Stimulated activated naive CD4-positive, alpha-beta T cell treated with Interleukin-2 at 50 U/mL for 16 hours (primary cell): ENCODE measurements at places on chromosomes 6 and 20.

GRCh38 chr6:100420711-100421110, 44.0 kb downstream of the SIM1 start:
- DNase-seq: no peak

DNA sequence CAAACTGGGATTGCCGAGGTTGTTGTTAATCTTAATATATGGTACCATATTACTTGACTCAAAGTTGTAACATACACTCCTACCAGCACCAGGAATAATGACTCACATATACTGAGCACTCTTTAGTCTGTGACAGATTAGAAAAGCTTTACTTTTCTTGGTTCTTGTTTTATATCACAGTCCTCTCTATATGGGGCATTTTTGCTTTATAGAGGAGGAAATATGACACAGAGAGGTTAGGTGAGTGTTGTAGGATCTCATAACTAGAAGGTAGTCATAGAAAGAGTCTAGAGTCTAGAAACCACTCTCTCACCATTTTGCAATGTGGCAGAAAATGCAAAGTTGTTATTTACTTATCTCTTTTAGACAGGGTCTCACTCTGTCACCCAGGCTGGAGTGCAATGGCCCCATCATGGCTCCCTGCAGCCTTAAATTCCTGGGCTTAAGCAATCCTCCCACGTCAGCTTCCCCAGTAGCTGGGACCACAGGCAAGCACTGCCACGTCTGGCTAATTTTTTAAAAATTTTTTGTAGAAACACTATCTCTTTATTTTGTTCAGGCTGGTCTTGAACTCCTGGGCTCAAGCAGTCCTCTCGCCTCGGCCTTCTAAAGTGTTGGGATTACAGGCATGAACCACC, 13.4 kb downstream of the TRIM38 start:
- DNase-seq: no peak

DNA sequence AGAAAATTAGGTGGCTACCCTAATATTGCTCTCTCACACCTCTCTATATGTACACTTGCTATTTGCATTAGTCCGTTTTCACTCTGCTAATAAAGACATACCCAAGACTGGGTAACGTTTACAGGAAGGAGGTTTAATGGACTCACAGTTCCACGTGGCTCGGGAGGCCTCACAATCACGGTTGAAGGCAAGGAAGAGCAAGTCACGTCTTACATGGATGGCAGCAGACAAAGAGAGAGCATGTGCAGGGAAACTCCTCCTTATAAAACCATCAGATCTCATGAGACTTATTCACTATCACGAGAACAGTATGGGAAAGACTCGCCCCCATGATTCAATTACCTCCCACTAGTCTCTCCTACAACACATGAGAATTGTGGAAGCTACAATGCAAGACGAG, 53.4 kb downstream of the EPM2A start:
- no peak for DNase-seq

GRCh38 chr6:166933396-166933795, 23.0 kb downstream of the RNASET2 start:
- DNase-seq: no peak

- DNase-seq: no peak
These were observed 29.8 kb downstream of the EPM2A start for GRCh38 chr6:145705561-145705960.

GRCh38 chr6:119781365-119781764, 431.8 kb upstream of the MAN1A1 start:
- no peak for DNase-seq

GRCh38 chr20:973785-974194, 28.3 kb downstream of the RSPO4 start:
- no peak for DNase-seq

GRCh38 chr20:48754292-48754691, 73.5 kb downstream of the PREX1 start:
- no peak for DNase-seq

GRCh38 chr6:155260686-155261085, 3.1 kb upstream of the CLDN20 start:
- no peak for DNase-seq

- DNase-seq: no peak
These were observed 49.8 kb upstream of the ERVFRD-1 start for GRCh38 chr6:11161031-11161956.

- no peak for DNase-seq
These were observed 45.7 kb upstream of the TSHZ2 start for GRCh38 chr20:52926505-52926904.

DNA sequence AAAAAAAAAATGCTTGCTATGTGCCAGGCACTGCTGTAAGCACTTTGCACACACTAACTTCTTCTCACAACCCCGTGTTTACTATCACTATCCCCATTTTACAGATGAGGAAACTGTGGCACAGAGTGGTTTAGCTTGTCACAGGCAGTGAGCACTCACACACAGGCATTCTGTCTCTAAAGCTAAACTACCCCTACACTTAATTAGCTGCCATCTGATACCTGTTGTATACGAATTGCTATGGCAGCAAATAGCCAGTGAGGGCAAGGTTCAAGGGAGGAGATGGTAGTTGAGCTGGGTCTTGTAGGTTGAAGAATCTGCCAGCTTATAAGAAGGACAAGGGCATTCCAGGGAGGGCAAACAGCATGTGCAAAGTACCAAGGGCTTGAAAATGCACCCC, 5.2 kb downstream of the TNNC2 start:
- no peak for DNase-seq

GRCh38 chr20:23081263-23081819, 4.8 kb downstream of the CD93 start:
- no peak for DNase-seq

- DNase-seq: no peak
These were observed 7.3 kb downstream of the DLGAP4 start for GRCh38 chr20:36313476-36313875.

DNA sequence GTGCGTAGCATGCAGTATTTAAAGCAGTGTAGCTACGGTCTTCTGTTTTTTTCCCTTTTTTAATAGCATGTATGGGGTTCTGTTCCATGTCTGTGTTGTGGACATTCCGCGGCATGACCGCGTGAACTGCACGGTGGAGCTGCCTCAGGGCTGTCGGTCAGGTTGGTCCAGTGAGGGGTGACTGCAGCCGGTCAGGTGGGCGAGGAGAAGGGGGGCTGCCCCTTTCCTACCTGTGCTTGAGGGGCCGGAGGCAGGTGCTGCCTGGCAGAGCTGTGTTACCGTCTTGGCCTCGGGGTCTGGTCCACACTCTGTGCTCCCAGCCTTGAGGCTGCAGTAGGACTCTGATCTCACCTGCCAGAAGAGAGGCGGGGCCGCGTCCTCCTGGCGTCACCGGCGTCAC, 24.5 kb downstream of the UCKL1 start:
- DNase-seq: no peak

DNA sequence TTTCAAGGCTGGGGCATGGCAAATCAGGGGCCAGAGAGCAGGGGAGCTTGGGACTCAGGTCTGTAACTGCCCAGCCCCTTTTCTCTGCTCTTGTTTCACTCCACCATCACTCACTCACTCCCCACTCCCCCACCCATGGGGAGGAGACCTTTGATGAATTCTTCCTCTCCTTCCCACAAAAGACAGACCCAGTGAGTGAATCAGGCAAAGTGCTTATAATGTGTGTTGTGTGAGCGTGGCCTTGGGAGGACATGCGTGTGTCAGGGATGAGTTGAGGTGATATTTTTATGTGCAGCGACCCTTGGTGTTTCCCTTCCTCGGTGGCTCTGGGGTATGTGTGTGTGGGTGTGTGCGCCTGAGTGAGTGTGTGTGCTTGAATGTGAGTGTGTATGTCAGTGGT, 1.0 kb upstream of the CUL9 start:
- no peak for DNase-seq

DNA sequence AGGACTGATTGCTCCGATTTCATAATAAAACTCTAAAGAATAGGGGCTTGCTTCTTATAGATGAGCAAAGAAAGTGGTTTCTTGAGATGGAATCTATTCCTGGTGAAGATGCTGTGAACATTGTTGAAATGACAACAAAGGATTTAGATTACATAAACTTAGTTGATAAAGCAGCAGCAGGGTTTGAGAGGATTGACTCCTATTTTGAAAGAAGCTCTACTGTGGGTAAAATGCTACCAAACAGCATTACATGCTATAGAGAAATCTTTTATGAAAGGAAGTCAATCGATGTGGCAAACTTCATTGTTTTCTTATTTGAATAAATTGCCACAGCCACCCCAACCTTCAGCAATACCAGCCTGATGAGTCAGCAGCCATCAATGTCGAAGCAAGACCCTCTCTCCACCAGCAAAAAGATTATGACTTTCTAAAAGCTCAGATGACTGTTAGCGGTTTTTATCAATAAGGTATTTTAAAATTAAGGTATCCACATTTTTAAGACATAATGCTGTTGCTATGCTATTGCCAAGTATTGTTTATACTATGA, 12.7 kb upstream of the MTRF1L start:
- DNase-seq: no peak

DNA sequence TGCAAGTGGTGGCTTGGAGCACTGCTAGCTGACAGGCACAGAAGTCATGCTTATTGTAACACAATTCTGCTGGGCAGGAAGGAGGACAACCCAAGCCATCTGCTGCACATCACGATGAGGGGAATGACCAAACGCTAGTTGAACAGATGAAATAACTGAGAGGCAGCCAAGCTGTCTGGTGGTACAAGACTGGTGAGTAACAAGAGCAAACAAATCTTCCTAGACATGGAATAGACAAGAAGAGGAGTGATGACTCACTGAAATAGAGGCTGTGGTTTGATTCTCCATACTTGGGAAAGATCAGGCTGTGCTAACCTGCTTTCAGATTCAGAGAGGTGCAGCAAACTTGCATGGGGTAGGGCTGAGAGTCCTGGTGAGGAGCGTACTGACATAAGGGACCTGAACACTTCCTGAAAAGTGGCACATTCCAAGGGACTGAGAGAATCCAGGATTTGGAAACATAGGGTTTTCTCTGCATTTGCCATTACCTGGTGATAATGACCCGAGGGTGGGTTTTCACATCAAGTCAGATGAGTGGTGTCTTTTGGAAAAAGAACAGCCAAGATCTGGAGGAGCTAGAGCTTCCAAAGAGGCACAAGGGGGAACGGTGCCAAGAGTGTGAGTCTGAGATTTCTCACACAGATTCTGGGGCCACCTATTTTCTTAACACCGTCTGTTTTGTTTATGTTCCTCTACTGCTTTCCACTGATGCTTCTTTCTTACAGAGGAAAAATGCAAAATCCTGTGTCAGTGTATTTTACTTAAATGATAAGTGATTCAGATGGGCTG, 60.0 kb downstream of the PRL start:
- DNase-seq: no peak

GRCh38 chr6:151137542-151137941, 102.2 kb upstream of the AKAP12 start:
- no peak for DNase-seq

GRCh38 chr6:63149730-63150129, 61.5 kb upstream of the FKBP1C start:
- no peak for DNase-seq

- DNase-seq: peak; percentile 57
These were observed 76.6 kb downstream of the SLX4IP start for GRCh38 chr20:10511509-10512251.

DNA sequence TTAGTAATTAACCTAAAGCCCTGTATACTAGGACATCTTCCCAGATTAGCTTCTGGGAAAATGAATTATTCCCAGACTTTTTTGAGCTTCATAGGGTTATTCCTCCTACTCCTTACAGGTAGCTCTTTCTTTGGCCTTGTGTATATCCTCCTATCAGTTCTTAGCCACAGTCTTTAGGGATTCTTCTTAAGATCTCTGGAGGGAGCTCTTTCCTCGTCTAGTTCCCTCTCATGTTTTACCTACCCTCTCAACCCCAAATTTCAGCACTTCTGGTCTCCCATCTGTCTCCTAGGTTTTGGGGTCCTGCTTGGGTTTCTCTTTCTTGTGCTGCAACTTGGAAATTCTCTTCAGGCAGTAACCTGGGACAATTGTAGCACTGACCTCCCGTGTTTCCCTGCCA, 46.4 kb upstream of the SLC35B3 start:
- no peak for DNase-seq

- no peak for DNase-seq
These were observed 9.5 kb downstream of the TAAR2 start for GRCh38 chr6:132614554-132614953.

- no peak for DNase-seq
These were observed 71.1 kb upstream of the VGLL2 start for GRCh38 chr6:117194271-117194670.

- no peak for DNase-seq
These were observed 31.8 kb upstream of the STX16 start for GRCh38 chr20:58619077-58619863.

DNA sequence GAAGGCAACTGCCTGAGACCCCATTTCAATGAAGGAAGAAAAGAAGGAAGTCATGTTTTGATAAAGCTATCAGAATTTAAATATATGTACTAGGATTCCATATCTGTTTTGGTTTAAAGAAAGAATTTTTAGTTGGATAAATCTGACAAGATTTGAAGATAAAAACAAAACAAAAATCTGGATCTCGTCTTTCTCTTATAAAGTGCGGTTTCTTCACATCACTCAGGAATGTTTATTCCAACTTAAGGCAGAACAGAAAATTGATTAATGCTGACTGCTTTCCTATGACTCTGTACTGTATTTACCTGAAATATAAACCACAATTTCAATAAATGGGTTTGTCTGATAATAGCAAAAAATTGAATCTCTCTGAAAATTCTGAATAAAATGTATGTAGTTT, 439.7 kb downstream of the RFPL4B start:
- DNase-seq: no peak

- no peak for DNase-seq
These were observed 987.0 kb upstream of the MAP3K7 start for GRCh38 chr6:91573826-91574416.

DNA sequence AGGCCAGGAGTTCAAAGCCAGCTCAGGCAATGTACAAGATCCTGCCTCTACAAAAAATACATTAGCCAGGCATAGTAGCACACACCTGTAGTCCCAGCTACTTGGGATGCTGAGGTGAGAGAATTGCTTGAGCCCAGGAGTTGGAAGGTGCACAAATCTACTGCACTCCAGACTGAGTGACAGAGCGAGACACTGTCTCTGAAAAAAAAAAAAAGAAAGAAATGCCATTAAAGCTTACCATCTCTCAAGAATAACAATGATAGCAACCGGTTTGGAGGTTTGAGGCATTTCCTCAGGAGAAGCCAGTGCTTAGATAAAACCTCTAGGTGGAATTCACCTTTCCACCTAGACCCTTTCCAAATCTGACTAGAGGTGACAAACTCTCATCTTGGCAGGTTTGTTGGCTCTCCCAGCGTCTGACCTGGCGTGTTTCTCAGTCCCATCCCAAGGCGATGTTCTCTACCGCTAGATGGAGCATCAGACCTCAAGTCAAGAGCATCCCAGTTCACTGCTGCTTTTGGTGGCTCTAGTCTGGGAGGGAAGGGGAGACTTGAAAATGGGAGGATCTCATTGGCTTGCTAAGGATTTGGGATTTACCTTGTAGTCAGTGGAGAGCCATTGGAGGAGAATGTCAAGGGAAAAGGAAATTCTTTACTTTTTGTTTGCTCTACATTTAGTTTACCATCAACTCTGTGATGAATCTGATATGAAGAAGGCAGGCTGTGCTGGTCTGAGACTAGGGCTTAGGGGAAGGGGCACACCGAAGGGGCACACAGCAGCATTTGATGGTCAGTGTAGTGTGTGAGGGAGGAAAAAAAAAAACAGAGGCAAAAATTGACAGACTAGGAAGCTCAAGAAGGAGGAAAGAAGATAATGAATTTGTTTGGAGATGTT, 67.9 kb downstream of the NCOA7 start:
- DNase-seq: peak; percentile 2

- DNase-seq: no peak
These were observed 12.0 kb downstream of the PRKN start for GRCh38 chr6:162715601-162716000.

GRCh38 chr6:108633436-108633835, 72.7 kb downstream of the FOXO3 start:
- DNase-seq: no peak
